ENCODE measurements at places on chromosomes 13 and 19. TPM values are rescaled to one million over a fixed set of nuclear protein-coding genes. Genes with fewer than 3 reads are reported as not detected.

DNA sequence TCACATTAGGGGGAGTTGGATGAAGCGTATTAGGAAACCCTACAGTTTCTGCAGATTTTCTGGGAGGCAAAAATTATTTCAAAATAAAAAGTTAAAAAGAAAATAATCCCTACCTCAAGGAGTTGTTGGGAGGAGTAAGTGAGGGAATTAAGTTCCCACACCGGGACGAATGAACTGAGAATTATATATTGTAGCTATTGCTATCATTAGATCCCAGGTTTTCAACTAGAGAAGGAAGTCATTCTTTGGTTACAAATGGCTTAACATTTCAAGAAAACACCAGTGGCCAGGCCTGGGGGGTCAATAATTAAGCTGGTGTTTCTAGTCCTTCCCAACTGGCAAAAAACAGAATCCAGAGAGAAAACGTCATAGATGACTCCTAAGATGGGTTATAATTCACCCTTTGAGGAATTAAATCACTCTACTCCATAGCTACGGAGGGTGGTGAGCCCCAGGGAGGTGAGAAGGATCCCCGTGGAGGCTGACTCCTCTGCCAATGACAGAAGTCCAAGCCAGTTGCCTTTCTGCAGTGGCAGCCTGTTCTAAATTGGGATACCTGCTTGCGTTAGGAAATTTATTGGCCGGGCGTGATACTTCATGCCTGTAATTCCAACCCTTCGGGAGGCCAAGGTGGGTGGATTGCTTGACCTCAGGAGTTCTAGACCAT, 1.2 kb upstream of the MYDGF start:
- no peak for DNase-seq
- peaks cover 15% of the 10 kb centered on the region for H3K36me3 ChIP-seq
- H3K27me3 ChIP-seq: no peaks in the 10 kb centered on the region
- peaks cover 13% of the 10 kb centered on the region for H3K4me1 ChIP-seq
- H3K4me3 ChIP-seq: no peak overlapping the region
- no peak overlapping the region for H3K27ac ChIP-seq

The RFPL4AL1 gene
- total RNA-seq: not detected

The TMIGD2 gene
- not detected for total RNA-seq

The OR2Z1 gene
- not detected for total RNA-seq

GRCh38 chr13:67001363-67001762, 228.8 kb downstream of the PCDH9 start:
- H3K36me3 ChIP-seq: no peaks in the 10 kb centered on the region
- H3K4me1 ChIP-seq: no peaks in the 10 kb centered on the region
- H3K4me3 ChIP-seq: no peak overlapping the region
- DNase-seq: no peak
- H3K27ac ChIP-seq: no peak overlapping the region

DNA sequence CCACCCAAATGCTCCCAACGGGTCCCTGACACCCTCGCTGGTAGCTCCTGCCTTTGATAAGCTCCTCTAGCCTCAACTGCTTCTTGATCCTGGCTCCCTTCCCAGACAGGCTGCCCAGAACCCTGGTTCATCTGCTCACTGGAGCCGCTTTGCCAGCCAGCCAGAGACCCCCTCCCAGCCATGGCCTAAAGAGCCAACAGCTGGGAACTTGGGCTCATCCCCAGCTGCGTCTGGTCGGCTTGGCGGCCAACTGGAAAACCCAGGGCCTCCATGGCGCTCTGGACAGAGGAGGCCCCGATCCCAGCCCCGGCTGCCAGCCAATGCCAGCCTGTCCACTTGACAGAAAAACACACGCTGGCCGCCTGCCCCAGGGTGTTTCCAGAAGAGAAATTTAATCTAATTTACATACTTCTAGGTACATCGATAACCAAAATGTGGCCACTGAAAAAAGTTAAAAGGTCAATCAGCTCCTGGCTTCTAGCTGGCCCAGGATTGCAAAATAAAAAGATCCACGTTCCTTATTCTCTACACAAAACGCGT, 3.0 kb upstream of the AKAP8L start:
- peaks cover 13% of the 10 kb centered on the region for H3K4me1 ChIP-seq
- H3K4me3 ChIP-seq: no peak overlapping the region
- no peaks in the 10 kb centered on the region for H3K27me3 ChIP-seq
- DNase-seq: no peak
- no peak overlapping the region for H3K27ac ChIP-seq

- no peaks in the 10 kb centered on the region for H3K36me3 ChIP-seq
- DNase-seq: no peak
- H3K27ac ChIP-seq: no peak overlapping the region
- H3K27me3 ChIP-seq: no peaks in the 10 kb centered on the region
These were observed 885 bp upstream of the ZNF536 start for GRCh38 chr19:30371161-30371836.

GRCh38 chr19:38229585-38230073, 5.6 kb upstream of the DPF1 start:
- H3K4me3 ChIP-seq: no peak overlapping the region
- H3K27ac ChIP-seq: no peak overlapping the region
- H3K27me3 ChIP-seq: peaks cover 14% of the 10 kb centered on the region
- peaks cover 8% of the 10 kb centered on the region for H3K4me1 ChIP-seq
- DNase-seq: peak; percentile 77

DNA sequence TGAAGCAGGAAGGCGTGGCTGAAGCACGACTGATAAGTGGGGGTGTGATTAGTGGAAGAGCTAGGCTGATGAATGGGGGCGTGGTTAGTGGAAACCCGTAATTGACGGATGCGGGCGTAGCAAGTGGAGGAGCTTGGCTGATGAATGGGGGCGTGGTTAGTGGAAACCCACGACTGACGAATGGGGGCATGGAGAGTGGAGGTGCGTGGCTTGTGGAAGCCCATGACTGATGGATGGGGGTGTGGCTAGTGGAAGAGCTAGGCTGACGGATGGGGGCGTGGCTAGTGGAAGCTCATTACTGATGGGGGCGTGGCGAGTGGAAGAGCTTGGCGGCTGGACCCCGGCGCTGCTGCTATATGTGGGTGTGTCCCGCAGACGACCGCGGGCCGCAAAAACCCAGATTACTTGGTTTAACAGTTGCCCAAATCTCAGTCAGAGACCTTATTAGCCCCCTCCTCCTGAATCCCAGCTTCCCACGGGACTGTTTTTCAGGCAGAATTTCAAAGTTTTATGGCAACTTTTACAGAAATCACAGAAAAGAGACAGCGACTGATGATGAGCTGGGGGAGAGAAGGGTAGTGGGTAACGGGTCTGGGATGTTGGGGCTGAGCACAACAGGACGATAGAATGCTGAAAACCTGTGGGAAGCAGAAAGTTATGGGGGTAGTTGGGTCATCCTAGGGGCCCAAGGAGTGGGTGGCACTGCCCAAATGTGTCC, 9.0 kb upstream of the MEIS3 start:
- no peak overlapping the region for H3K4me3 ChIP-seq
- no peaks in the 10 kb centered on the region for H3K36me3 ChIP-seq
- DNase-seq: peak; percentile 99
- H3K4me1 ChIP-seq: peaks cover 8% of the 10 kb centered on the region

- no peak overlapping the region for H3K27ac ChIP-seq
- no peak for DNase-seq
- no peaks in the 10 kb centered on the region for H3K27me3 ChIP-seq
- H3K4me1 ChIP-seq: no peaks in the 10 kb centered on the region
- no peak overlapping the region for H3K4me3 ChIP-seq
- H3K36me3 ChIP-seq: no peaks in the 10 kb centered on the region
These were observed 27.6 kb upstream of the SLC35E1 start for GRCh38 chr19:16599655-16600346.

The SPACA4 gene
- total RNA-seq: not detected

- H3K27me3 ChIP-seq: no peaks in the 10 kb centered on the region
- peaks cover 23% of the 10 kb centered on the region for H3K4me1 ChIP-seq
- H3K4me3 ChIP-seq: no peak overlapping the region
- peaks cover 4% of the 10 kb centered on the region for H3K36me3 ChIP-seq
- H3K27ac ChIP-seq: no peak overlapping the region
- DNase-seq: no peak
These were observed 44.3 kb downstream of the BBC3 start for GRCh38 chr19:47186446-47187334.

DNA sequence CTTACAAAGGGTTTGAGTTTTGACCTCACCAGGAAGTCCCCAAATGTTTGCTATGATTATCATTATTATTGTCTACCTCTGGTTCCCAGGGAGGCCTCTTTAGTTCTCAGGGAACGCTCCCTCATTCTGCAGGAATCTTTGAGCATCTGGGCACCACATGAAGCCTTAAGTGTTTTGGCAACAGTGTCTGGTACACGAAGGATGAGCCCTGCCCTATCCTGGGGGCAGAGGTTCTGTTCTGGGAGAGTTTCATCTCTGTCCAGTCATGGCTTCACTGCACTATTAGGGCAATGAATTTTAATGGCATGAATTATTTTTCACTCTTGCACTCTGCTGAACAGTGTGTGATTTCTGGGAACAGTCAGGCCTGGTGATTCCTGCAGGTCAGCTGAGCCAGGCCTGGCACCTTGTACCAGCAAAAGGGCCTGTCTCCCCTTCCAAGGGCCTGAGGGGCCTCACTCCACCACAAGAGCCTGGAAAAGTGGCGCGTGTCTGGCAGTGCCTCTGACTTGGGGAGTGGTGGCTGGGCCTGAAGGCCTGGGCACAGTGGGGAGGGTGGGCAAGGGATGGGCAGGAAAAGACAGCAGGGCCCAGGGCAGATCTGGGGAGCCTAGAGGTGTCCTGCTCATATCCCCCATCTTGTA, 4.6 kb downstream of the FAM187B start:
- H3K27me3 ChIP-seq: no peaks in the 10 kb centered on the region
- H3K4me1 ChIP-seq: no peaks in the 10 kb centered on the region
- no peak overlapping the region for H3K27ac ChIP-seq
- DNase-seq: no peak
- no peak overlapping the region for H3K4me3 ChIP-seq
- H3K36me3 ChIP-seq: no peaks in the 10 kb centered on the region

The ZFP30 gene
- 7.6 TPM for total RNA-seq

DNA sequence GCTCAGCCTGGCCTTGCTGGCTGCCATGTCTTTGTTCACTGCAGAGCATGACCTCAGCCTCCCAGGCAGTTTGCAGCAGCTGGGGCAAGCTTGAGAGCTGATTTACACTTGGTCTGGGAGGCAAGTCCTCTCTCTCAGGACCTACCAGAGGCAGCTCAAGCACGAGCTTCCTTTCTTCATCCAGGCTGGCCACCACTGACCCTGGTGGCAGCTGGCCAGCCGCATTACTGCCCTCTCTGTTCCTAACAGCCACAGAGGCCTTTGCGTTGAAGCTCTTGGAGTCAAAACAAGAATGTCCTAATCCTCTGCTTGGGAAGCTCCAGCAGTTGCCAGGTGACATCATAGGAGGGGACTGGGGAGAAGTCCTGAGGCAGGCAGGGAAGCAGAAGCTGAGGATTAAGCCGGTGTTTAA, 85.7 kb downstream of the NUFIP1 start:
- no peak overlapping the region for H3K27ac ChIP-seq
- no peak overlapping the region for H3K4me3 ChIP-seq
- H3K27me3 ChIP-seq: no peaks in the 10 kb centered on the region
